CD4-positive, CD25-positive, alpha-beta regulatory T cell (primary cell): ENCODE measurements at places on chromosomes 2 and 18.

DNA sequence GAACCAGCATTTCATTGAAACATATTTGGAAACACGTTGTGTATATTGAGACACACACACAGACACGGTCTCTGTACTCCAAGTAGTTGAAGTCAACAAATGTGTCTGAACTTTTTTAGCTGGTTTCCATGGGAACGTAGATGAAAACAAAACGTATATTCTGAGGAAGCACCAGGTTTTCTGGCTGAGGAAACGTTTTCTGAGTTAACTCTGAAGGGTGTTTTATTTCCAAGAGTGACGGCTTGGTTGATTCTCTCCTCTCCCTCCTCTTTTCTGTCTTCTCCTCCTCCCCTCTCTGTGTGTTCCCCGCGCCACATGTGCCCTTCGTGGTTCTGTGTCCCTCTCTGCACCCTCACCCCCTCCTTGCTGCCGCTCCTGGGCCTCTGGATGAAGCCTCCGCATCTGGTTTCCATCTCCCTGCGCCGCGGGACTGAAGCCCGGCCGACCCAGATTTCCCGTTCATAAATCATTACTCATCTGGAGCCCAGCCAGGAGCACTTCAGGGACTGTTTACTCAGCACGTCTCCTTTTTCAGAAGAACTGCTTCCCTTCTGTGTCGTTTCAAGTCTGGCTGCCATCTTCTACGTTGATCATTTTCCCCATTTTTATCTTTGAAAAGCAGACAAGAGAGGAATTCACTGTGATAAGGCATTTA lies 122.7 kb downstream of the COL6A3 start:
- no peak for DNase-seq

- no peak for DNase-seq
These were observed 281.4 kb downstream of the PAX3 start for GRCh38 chr2:222017252-222017850.

GRCh38 chr2:45391866-45392265 lies 219.2 kb downstream of the SRBD1 start:
- DNase-seq: no peak

- no peak for DNase-seq
These were observed 93.4 kb upstream of the FN1 start for GRCh38 chr2:215529271-215529670.

GRCh38 chr2:19580830-19581229 lies 222.4 kb upstream of the OSR1 start:
- DNase-seq: no peak

- DNase-seq: no peak
These were observed 460.7 kb upstream of the MEIS1 start for GRCh38 chr2:65974067-65974723.

GRCh38 chr18:59268721-59269562 lies 4.3 kb downstream of the RAX start:
- DNase-seq: no peak

- no peak for DNase-seq
These were observed 1596.5 kb upstream of the NXPH2 start for GRCh38 chr2:140376686-140377085.
